ENCODE measurements at places on chromosomes 12 and 14.

- no peak for DNase-seq
Measured at GRCh38 chr12:76060111-76060510, 24.4 kb downstream of the NAP1L1 start.

DNA sequence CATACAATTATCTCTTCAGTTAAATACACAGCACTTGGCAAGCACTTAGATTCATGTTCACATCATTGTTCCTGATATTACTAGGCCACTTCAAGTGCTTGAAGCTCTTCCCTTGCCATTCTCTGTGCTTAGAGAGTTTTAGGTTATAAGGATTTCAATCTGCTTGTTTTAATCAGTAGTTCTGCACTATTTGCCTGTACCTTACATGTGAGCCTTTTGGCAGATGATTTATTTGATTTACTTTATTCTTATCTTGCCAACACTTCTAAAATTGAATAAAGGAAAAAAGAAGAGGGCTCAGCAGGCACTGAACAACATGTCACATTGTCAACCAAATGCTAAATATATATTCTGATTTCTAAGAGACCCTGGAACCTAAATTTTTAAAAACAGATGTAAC, 363.8 kb upstream of the USP15 start:
- DNase-seq: no peak

- no peak for DNase-seq
Measured at GRCh38 chr12:45458238-45458637, 242.3 kb downstream of the ANO6 start.

GRCh38 chr14:75182821-75183220, 6.4 kb upstream of the TMED10 start:
- DNase-seq: no peak

GRCh38 chr14:103624860-103625259, 4.2 kb upstream of the KLC1 start:
- DNase-seq: no peak

GRCh38 chr14:67817750-67818438, 1.5 kb upstream of the ZFYVE26 start:
- DNase-seq: no peak

GRCh38 chr12:52119398-52120254, 40.1 kb downstream of the SMIM41 start:
- DNase-seq: no peak
